ENCODE measurements at places on chromosomes 12 and 14.

DNA sequence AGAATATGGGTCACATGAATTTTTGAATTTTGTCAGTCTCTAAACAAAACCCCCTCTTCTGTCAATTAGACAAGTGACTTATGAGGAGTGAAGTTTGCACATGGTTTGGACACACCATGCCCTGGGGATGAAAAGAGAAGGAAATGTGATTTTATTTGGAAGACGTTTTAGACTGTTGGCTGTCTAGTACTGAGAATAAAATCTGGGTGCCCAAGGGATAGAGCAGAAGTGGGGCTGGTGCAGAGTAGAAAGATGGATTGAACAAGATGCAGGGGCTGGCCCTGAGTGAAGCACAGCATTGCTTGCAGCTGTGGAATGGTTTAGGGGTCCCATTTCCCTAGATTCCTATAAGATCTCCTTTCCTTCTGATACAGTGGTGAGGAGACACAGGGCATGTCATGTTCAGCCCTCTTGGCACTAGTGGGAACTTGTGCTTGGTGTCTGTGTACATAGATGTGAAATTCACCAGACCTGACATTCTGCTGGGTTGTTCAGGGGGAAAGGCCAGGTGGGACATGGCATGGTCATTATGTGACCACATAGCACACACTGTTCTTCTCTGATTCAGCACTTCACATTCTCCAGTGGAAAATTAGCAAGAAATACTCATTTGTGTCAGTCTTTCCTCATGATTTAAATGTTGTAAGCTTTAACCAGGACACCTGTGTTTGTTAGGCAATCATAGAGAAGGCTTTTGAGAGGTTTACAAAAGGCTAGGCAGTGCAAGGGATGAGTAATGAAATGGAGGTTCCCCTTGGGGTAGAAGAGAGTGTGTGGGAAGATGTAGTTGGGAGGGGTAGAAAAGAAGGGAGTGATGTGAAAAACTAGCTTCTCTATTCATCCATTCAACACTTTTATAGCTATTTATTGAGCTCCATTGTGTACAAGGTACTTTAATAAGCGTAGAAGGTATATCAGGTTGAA is 202.3 kb upstream of the IGF1 start:
- no peak for DNase-seq

- DNase-seq = no peak
These were observed 2.2 kb downstream of the PLEKHG6 start for GRCh38 chr12:6312529-6313325.

DNA sequence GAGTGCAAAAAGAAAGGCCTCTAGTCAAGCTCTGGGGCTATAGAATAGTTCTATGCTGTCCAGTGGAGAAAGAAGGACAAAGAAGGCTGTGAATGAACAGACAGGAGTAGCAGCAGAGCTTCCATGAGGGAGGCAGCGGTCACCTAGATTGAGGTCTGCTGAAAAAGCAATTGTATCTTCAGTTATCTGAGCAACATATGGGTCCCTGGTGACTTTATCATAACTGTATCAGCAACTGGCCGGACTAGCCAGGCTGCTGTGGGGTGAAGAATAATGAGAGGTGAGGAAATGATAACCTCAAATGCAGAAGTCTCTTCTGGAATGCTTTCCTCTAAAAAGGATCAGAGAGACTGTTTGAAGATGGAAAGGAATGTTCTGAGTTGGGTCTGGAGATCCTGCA is 971.3 kb upstream of the TMEM132C start:
- no peak for DNase-seq

GRCh38 chr12:3092764-3093163 is 15.6 kb downstream of the TSPAN9 start:
- no peak for DNase-seq

DNA sequence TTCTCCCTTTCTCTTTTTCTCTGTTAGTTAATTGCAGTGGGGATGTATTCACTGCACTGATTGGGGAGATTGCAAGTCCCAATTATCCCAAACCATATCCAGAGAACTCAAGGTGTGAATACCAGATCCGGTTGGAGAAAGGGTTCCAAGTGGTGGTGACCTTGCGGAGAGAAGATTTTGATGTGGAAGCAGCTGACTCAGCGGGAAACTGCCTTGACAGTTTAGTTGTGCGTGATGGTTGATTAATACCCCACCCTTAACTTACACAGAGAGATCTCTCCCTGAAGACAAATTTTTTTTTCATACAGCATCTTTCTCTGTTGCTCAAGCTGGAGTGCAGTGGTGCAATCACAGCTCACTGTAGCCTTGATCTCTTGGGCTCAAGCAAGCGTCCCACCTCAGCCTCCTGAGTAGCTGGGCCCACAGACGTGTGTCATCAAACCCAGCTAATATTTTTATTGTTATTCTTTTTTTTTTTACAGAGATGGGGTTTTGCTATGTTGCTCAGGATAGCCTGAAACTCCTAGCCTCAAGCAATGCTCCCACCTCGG is 4.6 kb downstream of the C1S start:
- no peak for DNase-seq

DNA sequence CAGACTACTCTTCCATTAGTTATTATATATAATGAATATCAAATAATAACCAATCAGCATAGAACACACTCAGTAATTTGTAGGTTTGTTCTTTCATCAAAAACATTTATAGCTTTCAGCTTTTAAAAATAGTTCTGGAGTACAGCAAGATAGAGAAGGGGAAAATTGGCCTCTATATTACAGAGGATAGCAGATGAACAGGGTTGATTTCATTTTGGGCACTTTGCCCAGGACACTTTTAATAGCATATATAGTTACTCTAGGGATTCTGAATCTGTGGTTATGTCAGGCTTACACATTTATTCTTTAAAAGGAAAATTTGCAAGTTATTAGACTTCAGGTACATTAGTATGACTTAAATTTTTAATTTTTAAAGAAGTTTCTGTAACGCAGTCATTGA is 52.6 kb downstream of the IFT81 start:
- no peak for DNase-seq

DNA sequence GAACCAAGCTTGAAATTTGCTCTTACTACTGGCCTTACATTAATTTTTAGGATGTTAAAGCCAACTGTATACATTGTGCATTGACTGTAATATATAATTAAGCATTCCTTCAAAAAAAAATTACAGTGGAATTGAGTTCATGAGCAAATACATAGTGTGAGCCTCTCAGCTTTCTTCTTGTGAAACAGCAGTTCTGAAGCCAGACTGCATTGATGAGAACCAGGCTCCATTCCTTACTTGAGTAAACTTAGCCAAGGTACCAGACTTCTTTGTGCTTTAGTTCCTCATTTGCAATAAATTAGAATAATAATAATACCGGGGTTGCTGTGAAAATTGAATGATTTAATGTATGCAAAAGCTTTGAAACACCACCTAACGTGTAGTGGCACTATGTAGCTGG is 169.5 kb downstream of the ANO4 start:
- no peak for DNase-seq

DNA sequence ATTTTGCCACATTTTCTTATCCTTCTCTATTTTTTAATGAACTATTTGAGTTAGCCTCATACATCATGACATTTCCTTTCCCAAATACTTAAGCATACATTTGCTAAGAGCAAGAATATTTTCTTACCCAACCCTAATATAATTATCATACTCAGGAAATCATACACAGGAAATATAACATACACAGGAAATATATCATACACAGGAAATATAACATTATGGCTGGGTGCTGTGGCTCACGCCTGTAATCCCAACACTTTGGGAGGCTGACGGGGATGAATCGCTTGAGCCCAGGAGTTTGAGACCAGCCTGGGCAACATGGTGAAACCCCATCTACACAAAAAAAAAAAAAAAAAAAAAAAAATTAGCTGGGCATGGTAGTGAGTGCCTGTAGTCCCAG is 4.9 kb downstream of the NCKAP1L start:
- no peak for DNase-seq
